ENCODE measurements at places on chromosomes 7 and 10.
A peak's percentile ranks its signal among the peaks of the same experiment; 100 is the strongest.

GRCh38 chr10:118626953-118627352 lies 31.5 kb upstream of the PRLHR start:
- DNase-seq, result no peak

GRCh38 chr7:148035950-148036349 lies 554.6 kb upstream of the C7orf33 start:
- DNase-seq, result no peak

DNA sequence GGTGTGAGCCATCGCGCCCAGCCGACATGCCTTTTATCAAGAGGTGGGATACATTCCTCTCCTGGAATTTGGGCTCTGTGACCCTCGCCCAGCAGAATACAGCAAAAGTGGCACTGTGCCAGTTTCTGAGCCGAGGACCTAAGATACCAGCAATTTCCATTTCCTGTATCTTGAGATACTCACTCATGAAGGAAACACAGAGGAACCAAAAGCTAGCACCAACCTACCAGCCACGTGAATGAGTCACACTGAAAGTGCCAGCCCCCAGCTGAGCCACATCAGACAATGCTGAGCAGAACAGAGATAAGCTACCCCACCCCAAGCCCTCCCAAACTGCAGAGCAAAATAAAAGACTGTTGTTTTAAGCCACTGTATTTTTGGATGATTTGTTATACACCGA lies 56.3 kb downstream of the CACUL1 start:
- peak; percentile 82 for DNase-seq

GRCh38 chr7:79298145-79298760 lies 155.2 kb downstream of the MAGI2 start:
- no peak for DNase-seq

GRCh38 chr7:40717242-40717641 lies 582.4 kb downstream of the SUGCT start:
- no peak for DNase-seq

DNA sequence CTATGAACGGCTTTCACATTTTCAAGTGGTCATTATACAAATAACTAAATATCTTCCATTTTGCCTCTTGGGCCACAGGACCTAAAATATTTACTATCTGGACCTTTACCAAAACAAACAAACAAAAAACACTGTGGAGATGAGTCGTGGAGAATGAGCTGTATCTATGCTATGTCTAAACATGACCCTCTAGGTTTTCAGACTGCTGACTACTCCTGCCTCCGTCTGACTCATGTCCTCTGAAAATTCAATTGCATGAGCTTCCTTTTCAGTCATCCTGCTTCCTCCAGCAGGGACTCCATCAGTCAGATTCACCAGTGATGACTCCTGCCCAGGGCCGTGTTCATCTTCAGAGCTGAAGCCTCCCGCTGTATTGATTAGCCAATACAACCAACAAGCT lies 96.8 kb downstream of the COL28A1 start:
- DNase-seq, result no peak

GRCh38 chr10:117162093-117163060 lies 24.3 kb upstream of the VAX1 start:
- no peak for DNase-seq

- DNase-seq, result no peak
Measured at GRCh38 chr7:24698531-24699266, 58.6 kb downstream of the GSDME start.

Data from CD4-positive, alpha-beta T cell treated with Interleukin-1 beta for 1 hour (primary cell).